ENCODE measurements at places on chromosomes 4 and X.

DNA sequence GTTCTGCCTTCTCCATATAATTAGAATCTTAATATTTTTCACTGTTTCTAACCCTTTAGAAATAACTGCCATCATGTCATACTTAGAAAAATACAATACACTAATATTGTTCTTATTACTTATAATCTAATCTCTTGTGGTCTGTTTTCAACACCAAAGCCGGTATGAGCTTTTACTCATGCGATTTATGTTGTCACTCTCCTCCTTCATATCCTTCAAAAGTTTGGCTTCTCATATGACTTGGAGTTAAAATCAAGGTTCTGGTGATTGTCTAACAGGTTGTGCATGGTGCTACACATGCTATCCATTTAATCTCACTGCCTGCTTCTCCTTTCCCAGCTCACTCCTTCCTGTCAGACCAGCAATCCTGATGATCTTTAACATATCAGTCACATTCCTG is 1392.9 kb downstream of the ARAP2 start:
- DNase-seq = no peak

DNA sequence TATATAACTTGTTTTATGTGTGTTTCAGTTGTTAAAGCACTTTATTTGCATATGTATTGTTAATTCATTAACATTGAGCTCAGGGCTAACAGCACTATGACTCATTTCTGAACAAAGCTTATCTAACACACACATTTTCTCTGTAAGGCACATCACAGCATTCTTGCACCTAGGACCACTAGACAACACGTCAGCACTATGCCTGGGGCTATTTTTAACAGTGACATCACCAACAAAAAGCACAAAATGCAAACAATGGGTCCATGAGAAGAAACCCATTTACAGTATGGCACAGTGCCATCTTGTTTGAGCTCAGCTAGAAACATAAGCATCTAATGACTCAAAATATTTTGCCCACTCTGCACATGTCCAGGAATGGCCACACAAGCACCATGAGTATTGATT is 124.4 kb downstream of the RELL1 start:
- no peak for DNase-seq

DNA sequence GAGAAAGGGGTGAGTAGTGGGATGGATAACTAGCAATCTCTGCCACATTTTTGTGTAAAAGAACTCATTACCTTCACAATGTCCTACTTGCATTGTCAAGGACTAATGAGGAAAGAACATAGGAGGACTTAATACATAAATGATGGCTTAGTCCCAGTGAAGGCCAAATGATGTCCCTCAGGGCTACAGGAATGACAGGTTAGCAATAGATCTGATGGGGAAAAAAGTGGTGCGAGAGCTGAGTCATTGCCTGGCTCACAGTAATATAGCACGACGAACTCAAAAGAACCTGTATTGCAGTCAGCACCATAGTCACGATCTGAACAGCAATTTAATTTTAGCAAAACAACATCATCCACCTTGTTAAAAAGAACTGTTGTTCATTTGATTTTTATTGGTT is 70.9 kb upstream of the ARHGAP36 start:
- no peak for DNase-seq

DNA sequence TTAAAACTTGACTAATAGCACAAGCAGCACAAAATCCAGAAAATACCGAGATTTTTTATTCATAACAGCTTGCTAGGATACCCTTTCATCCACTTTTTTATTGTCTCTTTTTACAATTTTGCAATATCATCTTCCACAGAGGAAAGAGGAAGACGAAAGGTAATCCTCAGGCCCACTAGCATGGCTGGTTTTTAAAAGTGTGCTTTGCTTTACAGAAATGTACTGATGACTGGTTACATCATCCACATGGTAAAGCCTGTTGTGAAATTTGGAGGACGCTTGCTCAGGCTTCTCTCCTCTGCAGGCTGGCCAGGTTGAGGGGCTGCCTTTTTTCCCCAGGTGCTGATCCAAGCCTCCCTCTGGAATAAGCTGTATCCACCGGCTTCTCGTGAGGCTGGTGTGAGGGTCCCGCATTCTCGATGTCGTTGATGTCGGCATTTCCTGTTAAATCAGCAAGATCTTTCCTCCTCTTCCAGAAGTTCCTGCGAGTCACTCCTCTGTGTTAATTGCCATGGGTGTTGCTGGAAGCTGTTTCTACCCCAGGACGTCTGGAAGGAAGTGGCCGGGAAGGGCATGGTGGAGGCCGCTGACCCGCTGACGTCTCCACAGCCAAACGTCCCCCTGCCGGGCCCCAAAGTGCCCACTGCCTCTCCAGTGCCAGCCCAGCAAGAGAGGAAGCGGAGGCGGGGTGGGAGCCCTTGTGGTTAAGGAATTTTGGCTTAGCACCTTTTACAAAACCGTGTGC is 5.8 kb upstream of the DGKQ start:
- DNase-seq = no peak

DNA sequence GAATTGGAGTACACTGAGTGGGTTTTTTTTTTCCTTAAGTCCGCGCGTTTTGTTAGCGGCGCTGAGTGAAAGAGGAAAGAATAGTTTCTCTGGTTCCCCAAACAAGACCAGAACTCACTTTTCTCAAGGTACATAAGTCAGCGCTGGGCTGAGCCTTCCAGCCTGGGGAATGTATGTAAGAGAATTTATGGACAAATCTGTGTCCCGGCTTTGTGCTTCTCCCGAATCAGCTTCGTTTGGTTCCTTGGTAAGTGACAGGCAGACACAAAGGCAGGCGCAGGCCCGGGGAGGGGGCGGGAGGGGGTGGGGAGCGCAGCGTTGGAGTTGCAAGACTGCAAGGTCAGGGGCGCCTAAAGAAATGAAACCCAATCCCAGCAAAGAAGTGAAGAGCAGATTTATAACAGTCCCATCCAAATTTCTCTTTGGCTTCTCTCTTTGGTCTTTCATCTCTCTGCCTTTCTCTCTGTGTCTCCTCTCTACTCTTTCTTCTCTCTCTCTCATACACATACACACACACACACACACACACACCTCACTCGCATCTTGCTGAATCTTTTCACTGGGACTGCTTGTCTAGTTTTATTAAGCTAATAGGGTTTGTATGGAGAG is 981 bp downstream of the TET2 start:
- DNase-seq = no peak

DNA sequence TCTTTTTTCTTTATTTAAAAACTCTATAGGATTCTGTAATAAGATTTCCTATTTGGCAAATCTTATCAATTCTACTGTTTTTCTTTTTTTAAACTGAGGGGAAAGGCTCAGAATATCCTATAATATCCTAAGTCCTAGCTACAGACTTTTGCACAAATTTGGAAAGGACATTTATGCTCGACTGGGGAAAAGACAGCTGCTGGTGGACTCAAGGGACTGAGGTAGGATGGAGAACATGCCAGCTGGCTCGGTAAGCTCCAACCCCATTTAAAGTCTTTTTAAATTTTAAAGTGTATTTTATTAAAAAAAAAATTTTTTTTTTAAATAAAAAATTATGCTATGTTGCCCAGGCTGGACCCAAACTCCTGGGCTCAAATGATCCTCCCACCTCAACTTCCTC is 36.8 kb downstream of the BOD1L1 start:
- DNase-seq = no peak

DNA sequence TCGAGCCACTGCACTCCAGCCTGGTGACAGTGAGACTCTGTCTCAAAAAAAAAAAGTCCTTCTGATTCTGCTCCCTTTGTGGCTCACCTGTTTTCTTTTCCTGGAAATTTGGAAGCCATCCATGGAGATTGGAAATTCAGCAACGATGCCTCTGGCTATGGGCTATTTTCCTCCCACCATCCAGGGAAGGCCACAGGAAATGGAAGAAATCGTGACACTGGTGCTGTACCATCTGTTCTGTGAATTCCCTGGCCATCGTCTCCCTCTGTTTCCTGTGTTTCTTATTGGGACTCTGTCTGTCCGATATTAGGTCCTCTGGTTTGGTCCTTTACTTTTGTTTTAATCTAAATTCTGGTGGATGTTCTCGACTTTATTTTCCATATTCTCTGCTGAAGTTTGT is 29.4 kb upstream of the ADRA2C start:
- DNase-seq = no peak

- no peak for DNase-seq
Measured at GRCh38 chr4:24091639-24092233, 201.9 kb upstream of the PPARGC1A start.

DNA sequence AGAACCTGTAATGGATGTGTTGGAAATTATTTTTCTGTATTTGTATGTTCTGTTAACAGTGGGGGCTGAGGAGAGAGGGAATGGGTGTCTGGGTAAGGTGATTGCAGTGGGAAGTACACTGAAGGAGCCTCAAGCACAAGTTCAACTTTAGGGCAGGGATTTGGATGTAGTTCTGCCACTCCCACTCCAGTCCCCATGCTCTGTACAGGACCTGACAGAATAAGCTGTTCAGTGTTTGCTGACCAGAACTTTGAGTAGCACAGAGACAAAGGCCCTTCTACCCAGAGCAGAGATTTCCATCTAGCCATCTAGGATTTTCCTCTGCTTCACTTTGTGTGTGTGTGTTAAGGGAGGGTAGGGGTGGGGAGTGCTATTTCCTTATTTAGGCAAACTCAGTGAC is 49.2 kb downstream of the VSIG4 start:
- no peak for DNase-seq

DNA sequence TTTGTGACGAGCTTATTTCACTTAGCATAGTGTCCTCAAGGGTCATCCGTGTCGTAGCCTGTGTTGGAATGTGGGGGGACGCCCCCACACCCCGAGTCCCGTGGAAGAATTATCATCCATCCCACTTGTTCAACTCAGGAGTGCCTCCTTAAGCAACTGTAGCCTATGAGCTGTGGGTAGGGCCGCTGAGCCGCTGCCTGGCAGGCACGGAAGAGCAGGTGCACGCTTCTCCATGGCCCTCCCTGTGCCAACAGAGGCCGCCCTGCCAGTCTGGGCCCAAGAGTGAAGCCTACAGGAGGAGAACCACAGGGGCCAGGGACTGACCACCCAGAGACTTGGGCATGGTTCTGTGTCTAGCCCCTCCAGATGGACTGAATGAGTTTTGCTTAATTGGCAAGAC is 2.3 kb upstream of the RGS12 start:
- no peak for DNase-seq

- no peak for DNase-seq
Measured at GRCh38 chr4:177726111-177726510, 283.9 kb upstream of the AGA start.

DNA sequence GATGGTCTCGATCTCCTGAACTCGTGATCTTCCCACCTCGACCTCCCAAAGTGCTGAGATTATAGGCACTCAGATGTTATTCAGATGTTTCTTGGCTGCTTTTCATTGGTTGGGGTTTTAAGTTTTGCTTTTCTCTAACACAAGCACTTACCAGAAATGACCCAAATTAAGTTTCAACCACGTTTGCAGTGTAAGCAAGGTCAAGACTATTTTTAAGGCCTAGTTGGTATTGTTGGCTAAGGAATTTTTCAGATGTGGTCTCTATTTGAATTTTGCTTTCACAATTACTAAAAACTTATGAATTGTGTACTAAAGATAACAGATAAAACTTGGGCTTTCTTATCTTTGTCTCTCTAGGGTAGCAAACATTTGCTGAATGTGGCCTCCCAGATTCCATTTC is 1756.9 kb upstream of the TENM3 start:
- no peak for DNase-seq

- no peak for DNase-seq
Measured at GRCh38 chr4:1316537-1317168, 27.0 kb downstream of the MAEA start.

- DNase-seq = no peak
Measured at GRCh38 chrX:30620980-30621618, 32.1 kb upstream of the GK start.

GRCh38 chr4:79197275-79198009 is 128.4 kb downstream of the NAA11 start:
- no peak for DNase-seq

GRCh38 chr4:77742054-77742453 is 77.1 kb downstream of the CNOT6L start:
- DNase-seq = no peak

DNA sequence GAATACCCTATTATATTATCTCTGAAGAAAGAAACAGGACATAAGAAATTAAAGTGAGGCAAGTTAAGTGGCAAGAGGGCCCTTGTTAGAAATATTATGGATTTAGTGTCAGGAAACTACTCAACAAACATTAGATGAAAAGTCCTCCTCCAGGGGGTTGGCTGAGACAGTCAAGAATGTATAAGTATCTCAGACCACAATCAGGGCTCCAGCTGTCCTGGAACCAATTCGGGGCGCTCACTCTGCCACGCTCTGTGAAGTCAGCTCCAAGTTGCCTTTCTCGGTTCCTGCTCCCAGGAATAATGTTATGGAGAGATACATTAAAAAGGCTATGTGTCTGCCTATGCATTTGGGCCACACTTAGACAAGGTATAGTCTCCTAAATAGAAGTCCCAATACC is 73.3 kb downstream of the RASGEF1B start:
- DNase-seq = no peak

DNA sequence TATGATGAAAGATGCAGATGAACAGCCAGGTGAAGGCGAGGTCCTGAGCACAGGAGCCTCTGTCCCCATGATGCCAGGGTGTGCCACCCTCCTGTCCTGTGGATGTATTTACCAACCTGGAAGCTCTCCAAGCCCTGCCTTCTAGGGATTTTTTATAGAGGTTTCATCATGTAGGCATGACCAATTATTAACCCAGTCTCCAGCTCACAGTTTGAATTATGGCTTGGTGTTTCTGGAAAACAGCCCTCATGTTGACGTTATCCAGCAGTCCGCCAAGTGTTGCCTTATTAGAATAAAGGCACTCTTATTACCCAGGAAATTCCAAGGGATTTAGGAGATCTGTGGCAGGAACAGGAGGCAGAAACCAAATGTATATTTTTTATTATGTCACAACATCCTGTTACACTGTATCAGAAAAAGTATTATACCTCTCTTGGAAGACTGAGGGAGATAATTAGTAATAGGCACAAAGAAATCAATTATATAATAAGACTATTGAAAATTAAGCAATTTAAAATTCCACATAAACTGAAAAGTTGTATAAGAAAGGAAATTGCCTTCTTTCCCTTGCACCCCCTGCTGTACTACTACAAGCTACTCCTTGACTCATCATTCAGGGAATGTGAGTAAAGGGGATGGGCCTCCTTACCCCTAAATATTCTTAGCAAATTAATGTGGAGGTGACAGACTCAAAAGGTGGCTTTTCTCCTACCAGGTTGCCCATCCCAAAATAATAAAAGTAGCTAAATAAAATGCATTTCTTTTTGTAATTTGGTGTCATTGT is 129.6 kb downstream of the ZNF330 start:
- DNase-seq = no peak

DNA sequence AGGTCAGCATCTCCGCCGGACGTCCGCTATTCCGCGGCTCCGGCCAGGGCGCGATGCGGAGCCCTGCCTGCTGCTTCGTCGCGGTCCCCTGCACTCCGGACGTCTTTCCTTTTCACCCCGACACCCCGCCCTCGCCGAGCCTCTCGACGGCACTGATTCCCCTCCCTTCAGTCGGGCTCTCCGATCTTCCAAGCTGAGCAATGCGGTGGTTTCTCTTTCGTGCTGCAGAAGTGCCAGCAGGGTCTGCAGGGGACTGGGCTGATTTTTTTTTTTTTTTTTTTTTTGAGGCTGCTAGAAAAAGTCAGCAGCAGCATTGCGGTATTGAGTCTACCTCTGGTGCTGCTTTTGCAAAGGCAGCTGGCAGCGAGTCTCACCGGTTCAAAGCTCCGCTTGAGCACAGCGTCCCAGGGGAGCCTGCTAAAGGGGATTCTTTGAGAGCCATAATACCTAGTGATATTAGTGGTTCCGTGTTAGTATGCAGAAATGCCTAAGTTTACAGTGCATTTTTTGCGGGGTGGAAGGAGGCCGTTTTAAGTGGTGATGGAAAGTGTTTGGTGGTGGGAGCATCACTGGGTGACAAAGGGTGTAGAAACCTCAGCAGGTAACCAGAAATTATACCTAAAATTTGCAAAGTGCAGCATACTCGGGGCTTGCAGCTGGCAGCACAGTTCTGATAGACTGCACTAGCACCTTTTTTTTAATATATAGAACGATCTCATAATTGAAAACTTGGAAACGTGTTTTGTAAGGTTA is 969 bp downstream of the STIM2 start:
- DNase-seq = no peak

Data from stimulated activated CD4-positive, alpha-beta T cell treated with anti-CD3 and anti-CD28 coated beads, Interleukin-1b, Interleukin-23, amount 100 ng/mL, for 1 hour (primary cell).